ENCODE measurements at places on chromosomes 5 and 9.

DNA sequence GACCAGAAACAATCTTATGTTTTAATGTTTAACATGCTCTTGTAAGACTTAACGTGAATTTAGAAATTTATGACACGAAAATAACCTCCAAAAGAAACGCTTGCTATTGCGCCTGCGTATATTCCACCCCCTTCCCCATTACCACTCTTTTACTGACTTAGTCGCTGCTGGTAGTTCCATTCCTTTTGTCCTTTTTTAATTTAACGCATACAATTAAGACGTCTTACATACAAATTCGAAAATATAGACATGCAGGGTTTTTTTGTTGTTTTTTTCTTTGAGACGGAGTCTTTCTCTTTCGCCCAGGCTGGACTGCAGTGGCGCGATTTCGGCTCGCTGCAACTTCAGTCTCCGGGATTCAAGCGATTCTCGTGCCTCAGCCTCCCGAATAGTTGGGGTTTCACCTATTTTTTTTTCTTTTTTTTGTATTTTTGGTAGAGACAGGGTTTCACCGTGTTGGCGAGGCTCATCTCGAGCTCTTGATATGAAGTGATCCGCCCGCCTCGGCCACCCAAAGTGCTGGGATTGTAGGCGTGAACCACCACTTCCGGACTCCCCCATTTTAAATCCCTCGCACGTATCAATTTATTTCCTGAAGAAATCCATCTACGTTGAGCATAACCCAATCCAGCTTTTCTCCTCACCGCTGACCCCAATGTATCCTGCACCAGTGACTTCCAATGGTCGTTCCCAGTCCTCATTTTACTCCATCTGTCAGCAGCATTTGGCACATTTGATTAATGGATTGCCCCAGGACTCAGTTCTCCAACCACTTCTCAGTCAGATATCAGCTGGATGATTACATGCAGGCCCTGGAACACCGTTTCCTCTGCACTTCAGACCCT, 684 bp upstream of the MED7 start:
- DNase-seq: no peak

DNA sequence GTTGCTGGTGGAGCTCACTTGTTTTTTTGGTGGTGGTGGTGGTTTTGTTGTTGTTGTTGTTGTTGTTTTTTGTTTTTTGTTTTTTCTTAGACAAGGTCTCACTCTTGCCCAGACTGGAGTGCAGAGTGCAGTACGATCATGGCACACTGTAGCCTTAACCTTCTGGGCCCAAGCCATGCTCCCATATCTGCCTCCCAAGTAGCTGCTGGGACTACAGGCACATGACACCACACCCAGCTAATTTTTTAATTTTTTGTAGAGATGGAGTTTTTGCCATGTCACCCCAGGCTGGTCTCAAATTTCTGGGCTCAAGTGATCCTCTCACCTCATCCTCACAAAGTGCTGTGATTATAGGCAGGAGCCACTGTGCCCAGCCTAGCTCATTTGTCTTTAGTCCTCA, 53.5 kb downstream of the NUP214 start:
- no peak for DNase-seq

DNA sequence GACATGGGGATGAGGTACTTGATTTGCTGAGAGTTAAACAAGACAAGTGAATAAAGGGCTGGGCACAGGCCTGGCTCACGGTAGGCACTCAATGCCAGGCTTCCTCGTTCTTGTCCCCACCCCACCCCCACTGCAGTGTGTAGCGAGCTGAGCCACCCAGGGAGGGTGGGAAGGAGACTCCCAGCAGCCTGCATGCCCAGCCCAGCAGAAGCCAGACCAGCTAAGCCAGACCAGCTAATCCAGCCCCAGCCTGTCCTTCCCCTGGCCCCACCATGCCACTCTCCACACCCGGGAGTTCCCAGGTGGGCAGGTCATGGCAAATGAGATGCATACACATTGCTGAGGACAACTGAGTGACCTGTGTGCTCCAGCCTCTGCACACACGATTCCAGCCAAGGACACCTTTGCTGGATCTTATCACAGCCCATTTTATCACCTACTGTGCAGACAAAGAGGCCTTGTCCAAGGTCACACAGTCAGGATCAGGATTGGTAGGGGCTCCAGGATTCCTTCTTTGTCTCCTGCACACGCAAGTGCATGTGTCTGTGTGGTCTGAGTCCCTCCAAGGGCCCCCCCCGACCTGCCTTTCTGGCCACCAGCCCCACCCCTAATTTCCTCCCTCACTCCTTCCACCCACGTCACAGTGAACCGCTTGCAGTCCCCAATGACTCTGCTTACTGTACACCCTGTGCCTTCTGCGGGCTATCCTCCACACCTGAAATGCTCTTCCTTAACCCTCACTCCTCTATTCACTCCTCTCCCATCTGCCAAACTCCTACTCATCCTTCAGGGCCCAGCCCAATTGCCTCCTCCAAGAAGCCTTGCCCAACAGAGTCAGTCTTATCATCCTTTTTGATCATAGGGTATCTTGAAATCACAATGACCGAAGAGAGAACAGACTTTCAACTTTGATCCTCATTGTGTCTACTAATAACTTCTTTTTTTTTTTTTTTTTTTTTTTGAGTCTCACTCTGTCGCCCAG, 26.6 kb downstream of the DUSP1 start:
- no peak for DNase-seq

GRCh38 chr5:4817767-4818166, 322.4 kb upstream of the ADAMTS16 start:
- DNase-seq: no peak

DNA sequence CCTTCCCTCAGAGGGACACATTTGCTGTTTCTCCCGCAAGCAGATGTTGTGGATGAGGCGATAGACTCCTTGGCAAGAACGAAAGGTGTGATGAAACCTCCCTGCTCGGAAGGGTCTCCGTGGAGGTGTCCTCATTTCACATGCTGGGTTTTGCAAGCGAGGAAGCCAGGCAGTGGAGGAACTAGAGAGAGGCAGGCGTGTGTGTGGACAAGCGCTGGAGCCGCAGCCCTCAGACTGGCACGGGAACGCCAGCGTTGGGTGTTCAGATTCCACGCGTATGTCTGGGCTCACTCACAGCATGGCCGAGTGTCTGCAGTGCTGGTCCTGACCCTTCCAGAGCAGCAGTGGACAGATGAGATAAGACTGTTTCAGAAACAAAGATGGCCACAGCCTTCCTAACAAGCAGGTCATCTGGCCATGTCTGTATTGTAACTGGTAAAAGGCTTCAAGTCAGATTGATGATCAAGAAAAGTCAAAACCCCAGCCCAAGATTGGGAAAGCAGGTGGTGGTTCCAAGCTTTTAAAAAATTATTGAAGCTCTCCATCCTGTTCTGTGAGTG, 35.0 kb upstream of the NCS1 start:
- no peak for DNase-seq
